NCI-H1048 (cell line): ENCODE measurements at places on chromosomes 5 and 9.

DNA sequence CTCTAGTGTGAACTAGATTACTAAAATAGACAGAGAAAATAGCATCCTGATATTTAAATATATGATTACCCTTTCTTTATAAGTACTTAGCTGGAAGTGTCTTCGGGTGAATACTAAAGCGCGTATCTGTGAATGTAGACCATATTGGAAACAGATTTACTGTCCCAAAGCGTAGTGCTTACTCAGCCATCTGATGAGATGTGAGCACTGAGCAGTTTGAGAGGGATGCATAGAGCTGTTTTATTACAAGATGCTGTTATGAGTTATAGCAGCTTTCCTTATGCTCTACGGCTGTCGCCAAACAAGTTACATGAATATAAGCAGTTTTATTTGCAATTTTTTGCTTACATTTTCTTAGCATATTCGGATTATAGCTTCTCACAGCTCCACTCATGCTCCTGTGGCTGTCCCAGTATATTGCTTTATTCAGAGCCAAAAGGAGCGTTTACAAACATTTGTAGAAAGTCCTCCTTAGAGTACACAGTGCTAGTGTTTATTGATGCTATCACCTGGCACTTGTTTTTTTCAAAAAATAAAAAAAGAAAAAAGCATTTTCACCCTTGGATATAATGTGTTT lies 981.4 kb upstream of the WWC1 start:
- no peak for DNase-seq

- DNase-seq, result no peak
These were observed at the start of gene PCDHA1 for GRCh38 chr5:140785905-140786686. TSS of gene PCDHA1 (plus strand) at chr5:140786140.

DNA sequence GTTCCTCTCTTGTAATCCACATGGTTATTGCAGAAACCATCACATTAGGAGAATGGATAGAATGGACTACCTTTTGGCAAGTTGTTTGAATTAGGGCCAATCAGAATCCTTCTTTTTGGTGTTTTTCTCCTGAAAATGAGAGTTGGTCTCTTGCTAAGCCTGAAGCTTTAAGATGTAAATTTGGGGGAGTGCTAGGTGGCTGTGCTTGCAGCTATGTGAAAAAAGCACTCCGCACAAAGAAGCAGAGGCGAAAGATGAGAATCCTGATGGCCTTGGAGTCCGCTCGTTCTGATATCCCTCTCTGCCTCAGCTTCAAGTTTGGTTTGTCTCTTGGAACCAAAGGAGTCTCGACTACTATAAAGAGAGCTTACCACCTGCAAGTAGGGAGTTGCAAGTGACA lies 63.6 kb downstream of the INIP start:
- no peak for DNase-seq

DNA sequence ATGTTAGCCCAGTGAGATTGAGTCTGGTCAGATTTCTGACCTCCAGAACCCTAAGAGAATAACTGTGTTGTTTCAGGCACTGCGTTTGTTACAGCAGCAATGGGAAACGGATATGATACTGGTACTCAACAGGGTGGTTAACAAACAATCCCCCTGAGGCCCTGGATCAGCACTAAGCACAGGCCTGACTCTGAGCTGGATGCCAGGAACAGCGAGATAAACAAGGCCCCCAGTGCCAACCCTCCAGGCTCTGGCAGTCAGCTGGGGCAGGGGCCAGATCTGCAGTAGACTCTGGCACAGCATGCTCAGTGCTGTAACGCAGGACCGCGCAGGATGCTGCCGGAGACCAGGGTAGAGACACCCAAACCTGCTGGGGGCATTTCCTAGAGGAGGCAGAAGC lies 22.1 kb downstream of the CPLX2 start:
- DNase-seq, result no peak

DNA sequence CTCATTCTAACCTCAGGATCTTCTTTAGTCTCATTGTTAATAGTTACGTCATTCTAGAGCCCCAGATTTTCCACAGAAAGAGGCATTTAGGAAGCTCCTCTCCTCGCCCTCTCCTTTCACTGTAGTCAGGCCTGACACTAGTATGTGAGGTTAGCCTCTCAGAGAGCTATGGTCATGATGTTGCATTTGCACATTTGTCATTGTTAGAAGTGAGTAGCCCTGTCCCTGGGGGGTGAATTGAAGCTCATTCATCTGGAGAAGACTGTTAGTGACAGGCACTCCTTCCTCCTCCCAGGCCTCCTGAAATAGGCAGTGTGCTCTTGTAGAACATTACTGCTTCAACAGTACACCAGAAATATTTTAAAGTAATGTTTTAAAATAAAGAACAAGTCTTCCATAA lies 26.6 kb upstream of the LRRTM2 start:
- no peak for DNase-seq

- no peak for DNase-seq
These were observed 476.0 kb upstream of the CD180 start for GRCh38 chr5:67672636-67673035.

DNA sequence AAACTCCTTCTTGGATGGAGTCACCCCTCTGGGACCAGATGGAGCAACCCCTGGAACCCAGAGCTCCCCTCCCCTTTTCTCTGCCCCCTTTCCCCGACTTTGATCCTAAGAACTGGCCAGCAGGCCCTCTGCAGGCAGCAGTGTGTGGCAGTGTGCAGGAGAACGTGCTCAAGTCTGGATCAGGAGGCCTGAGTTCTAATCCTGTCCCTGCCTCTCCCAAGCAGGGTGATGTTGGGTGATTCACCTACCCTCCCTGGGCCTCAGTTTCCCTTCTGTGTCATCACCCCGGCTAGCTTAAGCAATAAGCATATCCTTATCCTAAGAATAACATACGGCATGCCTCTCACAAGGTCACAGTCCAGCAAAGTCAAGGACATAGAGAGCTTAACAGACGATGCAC lies 67.6 kb downstream of the C9orf50 start:
- DNase-seq, result no peak

DNA sequence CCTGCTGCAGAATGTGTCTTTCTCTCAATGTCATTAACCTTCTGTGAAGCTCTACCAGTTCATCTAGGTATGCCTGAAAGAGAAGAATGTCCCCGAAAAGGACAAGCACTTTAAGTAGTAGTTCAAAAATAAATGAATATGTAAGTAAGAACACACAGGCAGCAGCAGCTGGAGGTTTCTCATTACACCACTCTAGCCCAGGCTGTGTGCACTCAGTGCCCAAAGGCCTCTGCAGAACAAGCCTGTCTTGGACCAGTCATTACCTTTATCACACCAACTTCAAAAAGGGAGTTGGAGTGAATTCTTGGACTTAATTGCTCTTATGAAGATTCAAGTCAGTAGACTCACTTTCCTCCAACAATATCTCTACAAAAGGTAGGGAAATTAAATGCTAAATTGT lies 268.8 kb downstream of the MLLT3 start:
- DNase-seq, result no peak

DNA sequence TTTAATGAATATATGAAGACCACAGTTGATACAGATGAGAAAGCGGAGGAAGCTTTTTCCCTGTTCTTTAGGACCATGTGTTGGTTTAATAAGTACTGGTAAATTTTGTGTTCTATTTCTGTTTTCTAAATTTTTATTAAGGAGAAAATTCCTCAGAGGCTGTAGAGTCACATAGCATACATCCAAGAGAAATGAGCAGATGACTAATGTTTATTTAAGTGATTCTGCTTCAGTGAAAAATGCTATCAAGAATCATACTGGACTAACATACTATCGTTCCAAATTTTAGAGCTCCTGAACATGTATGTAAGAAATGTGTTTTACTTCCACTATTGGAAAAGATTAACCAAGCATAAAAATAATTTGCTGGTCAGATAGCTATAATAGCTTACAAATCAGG lies 115.0 kb downstream of the KIAA1958 start:
- no peak for DNase-seq

DNA sequence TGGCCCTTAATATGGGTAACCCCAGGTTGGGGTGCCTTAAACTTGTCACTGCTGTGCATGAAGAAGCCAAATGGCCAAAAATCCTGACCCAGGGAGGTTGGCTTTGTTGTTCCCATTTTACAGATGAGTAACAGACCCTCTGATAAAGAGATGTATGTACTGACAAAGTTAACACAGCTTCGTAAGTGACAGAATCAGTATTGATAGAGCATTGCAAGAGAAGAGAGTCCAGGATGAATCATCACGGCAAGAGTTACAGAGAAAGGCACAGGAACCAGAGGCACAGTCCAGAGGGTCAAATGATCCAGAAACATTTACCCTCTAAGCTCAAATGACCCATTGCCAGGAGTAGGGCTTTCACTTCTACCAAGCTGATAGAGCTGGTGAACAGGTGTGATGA lies 103.8 kb upstream of the SMC2 start:
- DNase-seq, result no peak

DNA sequence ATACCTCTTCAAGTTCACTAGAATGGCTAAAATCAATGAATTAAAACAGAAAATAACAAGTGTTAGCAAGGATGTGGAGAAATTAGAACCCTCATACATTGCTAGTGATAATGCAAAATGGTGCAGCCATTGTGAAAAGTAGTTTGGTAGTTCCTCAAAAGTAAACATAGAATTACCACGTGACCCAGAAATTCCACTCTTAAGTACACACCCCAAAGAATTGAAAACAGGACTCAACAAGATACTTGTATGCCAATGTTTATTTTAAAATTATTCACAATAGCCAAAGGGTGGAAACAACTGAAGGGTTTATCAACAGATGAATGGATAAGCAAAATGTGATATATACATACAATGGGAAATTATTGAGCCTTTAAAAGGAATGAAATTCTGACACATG lies 70.3 kb downstream of the BARX1 start:
- no peak for DNase-seq

DNA sequence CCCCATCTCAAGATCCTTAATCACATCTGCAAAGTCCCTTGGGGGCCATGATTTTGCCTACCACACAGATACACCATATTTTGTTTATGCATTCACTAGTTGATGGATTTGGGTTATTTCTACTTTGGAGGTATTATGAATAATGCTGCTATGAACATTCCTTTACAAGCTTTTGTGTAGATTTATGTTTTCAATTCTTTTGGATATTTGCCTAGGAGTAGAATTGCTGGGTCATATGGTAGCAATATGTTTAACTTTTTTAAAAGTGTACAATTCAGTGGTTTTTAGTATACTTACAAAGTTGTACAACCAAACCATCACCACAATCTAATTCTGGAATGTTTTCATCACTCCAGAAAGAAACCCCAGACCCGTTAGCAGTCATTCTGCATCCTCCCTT lies 7.8 kb upstream of the ANP32B start:
- no peak for DNase-seq

DNA sequence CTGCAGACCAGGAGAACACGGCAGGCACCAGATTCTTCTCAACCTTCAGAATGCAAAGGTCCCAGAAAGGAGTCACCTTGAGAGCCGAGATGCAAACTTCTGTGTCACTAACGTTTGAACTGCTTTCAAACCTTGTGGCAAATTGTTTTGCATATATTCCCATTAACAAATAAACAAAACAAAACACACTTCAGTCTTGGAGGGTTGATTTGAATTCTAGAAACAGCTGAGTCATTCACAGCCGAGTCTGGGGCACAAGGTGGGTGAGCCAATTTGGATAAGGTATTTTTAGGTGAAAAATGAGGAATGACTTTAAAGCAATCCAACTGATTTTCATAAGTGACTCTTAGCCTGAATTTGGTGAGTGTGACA lies 38.8 kb upstream of the ANKRD33B start:
- peak; percentile 35 for DNase-seq

DNA sequence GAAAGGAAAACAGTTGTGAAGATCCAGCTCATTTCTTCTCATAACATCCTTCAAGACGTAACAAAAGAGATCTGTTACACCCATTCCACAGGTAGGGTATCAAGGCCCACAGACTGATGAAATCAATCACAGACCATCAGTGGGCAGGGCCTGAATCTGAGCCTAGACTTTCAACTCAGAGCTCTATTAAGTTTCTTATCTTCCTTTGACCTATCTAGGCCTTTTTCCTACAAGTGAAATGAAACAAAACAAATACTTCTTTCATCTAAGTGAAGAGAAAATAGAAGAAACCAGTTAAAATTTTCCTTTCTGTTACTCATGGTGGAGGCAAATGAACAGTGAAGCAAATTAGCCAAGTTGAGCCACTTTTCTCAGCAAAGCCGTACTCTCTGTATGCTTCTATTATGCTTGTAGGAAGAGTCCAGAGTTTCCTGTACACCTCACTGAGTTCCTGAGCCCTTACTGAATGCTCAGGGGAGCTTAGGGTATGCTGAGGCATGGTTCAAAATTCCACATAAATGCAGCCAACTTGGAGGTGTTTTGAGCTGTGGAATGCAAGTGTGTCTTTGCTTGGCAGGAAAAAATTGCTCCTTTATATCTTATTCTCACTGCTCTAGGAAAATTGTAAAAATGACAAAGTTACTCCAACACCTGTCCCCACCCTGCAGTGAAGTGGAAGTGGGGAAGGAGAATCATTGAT lies 91.9 kb downstream of the FEM1C start:
- DNase-seq, result no peak

- no peak for DNase-seq
These were observed 11.5 kb upstream of the AGPAT2 start for GRCh38 chr9:136698635-136699246.

DNA sequence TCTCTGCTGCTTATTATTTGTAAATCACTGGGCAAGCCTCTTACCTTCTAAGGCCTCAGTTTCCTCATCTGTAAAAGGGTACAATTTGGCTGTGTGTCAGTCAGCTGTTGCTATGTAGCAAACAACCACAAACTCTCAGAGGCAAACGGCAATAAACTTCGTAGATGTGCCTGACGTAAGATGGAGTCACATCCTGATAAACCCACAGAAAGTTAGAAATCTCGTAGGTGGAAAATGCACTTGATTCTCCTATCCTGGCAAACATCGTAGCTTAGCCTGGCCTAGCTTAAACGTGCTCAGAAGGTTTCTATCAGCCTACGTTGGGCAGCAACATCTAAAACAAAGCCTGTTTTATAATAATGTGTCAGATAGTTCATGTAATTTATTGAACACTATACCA lies 35.0 kb upstream of the UNC5A start:
- no peak for DNase-seq

GRCh38 chr5:1551426-1552301 lies 27.9 kb upstream of the LPCAT1 start:
- no peak for DNase-seq

- DNase-seq, result no peak
These were observed 763.8 kb downstream of the DTWD2 start for GRCh38 chr5:118224546-118224945.

DNA sequence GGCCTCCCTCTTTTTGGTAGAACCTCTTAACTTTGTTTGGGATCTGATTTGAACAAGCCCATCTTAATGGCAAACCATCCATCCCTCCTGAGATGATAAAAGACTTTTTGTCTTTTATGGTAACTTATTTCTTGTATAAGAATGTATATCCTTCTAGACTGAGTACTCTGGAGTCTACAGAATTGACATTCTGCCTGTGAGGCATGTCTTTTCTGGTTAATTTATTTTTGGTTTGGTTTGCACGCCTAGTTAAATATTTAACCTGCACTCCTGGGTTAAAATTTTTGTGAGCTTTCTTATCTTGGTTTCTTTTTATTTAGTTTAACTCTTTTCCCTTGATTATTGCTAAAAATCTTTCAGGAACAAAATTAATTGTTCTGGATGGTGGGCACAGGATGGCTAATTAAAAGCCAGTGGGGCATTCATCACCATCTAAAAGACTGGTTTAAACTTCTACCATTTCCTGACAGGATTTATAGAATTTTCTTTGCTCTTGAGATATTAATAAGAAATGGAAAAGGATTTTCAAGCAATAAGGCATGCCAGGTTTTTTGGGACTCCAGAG lies 50.3 kb downstream of the PHAX start:
- no peak for DNase-seq
